ENCODE measurements at places on chromosomes 1 and 21.

DNA sequence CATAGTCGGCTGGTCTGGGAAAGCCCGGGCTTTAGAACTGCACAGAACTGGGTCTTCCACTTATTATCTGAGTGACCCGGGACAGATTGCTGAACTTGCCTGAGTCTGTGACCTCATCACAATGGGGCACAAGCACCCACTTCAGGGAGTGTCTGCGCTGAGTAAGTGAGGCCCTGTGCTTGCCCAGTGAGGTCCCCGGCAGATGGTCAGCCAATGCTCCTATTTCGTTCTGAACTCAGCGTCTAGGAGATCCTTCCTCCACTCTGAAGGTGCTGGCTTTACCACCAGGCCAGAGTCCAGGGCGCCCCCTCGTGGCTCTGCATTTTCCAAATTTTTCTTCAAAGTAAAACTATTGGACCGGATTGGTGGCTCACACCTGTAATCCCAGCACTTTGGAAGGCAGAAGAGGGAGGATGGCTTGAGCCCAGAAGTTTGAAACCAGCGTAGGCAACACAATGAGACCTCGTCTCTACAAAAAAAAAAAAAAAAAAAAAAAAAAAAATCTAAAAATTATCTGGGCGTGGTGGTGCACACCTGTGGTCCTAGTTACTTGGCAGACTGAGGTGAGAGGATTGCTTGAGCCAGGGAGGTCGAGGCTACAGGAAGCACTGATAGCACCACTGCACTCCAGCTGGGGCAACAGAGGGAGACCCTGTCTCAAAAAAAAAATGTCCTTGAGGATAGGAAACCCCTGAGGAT is 61.7 kb downstream of the FCRL5 start:
- DNase-seq = peak; percentile 22

DNA sequence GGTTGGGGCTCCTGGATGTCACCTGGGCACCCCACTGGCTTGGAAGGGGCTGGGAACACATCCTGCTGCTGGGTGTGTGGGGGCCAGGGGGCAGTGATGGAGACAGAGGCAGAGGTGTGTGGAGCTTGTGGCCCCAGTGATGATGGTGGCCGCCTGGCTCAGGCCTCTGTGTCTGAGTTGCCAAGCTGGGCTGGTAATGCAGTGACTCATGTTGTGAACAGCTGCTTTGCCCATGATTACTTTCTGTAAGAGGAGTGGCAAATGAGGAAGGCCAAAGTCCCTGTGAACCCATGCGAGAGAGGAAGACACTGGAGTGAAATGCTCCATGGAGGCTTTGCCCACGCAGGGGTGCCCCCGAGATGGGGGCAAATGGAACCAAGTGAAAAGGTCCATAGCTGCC is 86.8 kb downstream of the KCNJ6 start:
- no peak for DNase-seq

DNA sequence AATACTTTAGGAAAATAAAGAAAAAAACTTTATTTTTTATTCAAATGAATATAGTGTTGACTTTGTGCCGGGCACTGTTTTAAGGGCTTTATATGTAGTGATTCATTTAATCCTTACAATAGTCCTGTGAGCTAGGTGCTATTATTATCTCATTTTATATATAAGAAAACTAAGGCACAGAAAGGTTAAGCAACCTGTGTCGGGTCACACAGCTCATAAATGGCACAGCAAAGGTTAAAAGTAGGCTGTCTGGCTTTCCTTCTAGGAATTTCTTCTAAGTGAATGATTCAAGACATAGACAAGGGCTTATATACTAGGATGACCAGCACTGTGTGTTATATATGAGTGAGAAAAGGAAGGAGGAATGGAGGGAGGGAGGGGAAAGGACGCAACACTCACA is 35.4 kb downstream of the SEC16B start:
- DNase-seq = no peak

DNA sequence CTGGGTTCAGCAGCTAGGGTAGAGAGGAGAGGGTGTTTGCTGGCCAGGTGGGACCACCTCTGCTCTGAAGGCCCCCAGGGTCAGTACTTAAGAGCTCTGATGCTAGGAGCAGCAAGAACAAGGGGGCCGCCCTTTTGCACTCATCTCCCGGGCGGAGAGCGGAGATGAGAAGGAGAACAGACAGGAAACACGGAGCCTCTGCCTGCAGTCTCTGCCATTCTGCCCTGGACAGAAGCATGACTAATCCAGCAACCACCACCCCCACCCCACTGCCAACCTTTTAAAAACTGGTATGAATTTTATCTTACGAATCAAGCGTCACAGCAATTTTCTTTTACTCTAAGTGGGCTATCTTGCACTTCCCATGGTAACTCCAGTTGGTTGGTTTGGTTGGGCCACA is 34.5 kb downstream of the PARP1 start:
- no peak for DNase-seq

- DNase-seq = no peak
Measured at GRCh38 chr21:33847588-33848248, 67.9 kb downstream of the ATP5PO start.

DNA sequence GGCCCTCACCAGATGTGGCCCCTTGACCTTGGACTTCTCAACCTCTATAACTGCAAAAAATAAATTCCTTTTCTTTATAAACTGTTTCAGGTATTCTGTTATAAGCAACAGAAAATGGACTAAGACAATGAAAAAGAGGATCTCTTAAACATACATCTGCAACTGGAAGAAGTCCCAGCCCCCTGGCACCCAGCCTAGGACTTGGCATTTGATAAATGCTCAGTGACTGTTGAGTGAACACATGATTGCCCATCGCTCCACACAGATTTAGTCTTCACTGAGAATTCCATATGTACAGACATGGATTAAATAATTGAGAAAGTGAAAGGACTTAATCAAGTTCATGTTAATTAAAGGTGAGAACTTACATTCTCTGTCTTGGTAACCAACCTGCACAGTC is 344.9 kb upstream of the RUNX1 start:
- no peak for DNase-seq

- DNase-seq = no peak
Measured at GRCh38 chr1:190154744-190155143, 322.9 kb downstream of the BRINP3 start.

DNA sequence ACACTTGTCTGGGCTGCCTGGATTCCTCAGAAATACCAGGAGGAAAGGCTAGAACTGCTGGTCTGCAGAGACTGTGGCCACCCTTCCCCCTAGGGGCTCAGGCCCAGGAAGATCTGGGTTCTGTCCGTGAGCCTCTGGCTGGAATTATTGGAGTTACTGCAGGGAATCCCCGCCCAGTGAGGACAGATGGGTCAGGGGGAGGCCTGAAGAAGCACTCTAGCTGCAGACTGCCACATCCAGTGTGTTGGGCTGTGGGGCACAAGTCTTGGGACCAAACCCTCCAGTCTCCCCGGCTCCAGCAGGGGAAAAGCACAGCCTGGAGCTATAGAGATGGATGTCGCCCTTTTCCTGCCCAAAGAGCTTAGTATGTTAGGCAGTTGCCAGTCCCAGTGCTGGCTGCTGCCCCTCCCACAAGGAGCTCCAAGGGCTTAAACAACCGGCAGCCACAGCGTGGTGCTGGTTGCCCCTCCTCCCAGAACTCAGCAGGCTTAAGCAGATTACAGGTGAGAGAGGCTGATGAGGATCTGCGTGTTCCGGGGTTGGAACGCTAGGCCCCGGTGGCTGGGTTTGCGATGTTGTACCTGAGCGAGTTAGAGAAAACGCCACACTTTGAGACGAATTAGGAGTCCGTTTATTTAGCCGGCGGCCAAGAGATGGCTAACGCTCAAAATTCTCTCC is 255.5 kb upstream of the LRRC7 start:
- no peak for DNase-seq

DNA sequence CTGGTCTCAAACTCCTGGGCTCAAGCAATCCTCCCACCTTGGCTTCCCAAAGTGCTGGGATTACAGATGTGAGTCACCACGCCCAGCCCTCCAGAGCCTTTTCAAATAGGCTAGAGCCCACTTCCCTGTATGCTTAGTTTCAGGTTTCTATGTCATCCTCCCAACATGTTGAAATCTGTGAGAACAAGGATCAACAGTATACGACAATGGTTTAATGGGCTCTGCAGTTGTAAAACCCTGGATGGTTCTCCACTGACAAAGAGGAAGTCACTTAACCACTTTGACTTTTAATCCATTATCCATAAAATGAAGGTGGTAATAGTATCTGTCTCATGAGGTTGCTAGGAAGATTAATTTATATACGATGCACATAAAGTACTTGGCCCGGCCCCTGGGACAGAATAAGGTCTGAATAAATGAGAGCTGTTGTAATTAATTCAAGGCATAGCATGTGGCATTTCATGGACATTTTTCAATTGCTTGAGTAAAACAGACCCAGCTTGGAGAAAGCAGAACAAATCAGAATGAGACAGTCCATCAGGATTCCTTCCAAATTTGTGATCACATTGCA is 113.9 kb upstream of the ZNF648 start:
- DNase-seq = no peak

DNA sequence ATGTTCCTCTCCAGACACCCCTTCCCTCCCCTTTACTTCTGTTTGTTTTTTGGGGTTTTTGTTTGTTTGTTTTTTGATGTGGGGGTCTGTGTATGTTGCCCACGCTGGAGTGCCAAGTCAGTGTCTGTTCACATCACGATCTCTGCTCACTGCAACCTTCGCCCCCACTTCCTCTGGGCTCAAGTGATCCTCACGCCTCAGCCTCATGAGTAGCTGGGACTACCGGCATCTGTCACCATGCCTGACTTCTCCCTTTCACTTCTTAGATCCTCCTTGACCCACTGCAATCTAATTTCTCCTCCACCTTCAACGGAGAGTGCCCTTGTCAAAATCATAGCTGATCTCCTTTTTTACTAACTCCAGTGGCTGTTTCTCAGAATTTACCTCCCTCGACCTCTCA is 100.7 kb upstream of the KIF26B start:
- DNase-seq = peak; percentile 14

DNA sequence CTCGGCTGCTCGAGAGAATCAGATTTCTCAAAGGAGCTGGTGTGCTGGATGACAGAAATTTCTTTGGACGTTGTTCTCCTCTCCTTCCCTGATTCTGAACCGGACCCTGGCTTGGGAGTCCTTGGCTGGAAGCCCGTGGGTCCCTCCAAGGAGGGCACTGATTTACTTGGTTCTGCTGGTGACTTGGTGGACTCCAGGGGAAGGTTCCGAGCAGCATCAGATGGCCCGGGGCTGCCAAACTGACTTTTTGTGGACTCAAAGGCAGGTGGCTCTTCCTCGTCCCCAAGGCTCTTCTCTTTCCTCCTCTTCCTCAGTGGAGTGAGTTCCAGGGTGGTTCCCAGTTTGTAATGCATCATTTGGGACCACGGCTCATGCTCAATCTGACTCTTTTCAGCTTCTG is 97.9 kb upstream of the EDN2 start:
- DNase-seq = no peak

DNA sequence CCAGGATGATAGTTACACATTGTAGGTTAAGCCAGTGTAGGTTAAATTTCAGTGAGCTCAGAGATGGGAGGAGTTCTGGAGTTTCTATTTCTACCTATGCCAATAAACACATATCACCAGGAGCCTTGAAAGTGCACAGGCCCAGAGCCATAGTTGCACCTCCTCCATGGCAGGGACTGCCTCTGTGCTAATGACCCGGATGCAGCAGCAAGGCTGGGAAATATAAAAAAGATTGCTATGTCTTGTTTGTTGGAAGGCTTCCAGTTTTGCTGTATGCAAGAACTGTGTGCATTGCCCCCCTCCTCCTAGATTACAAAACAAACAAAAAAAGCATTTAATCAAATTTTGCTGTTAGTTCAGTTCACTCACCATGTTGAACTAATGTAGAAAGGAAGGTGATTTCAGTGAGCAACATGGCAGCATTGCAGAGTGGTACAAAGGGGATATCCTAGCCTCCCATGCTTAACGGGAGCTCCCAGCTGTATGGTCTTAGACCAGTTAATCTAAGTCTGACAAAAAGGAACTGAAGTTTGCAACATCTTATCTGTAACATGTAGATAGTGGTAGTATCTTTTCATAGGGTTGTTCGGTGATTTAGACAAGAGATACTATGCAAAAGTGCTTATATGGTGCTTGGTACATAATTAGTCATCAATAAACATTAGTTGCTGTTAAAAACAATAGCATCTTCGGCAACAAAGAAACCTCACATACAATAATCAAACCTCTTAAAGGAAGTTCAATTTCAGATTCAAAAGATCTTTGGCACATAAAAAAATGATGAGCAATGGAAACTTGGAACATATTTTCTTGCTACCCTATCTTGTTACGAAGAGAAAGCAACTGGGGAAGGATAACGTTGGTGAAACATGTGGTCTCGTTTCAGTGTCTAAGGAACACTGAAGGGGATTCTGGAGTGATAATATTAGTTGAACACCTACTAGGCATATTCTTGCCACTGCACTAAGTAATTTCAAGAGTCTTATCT is 309.5 kb downstream of the ASTN1 start:
- no peak for DNase-seq

DNA sequence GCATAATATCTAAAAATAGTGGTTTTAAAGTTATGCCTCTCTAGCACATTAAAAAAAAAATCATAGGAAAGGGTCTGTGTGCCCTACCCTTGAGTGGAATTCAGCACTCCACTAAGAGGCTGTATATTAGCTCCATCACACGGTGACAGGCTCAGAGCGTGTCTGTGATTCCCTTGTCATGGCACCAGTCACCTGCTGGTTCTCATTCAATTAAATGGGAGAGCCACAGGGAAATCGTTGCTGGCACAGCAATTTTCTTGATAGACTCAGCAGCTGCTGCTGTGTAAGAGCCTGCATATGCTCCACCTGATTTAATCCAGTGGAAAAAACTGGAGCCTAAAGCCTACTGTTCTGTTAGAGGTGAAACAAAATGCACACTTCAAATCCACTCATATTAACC is 9.5 kb downstream of the ATP6V1G3 start:
- DNase-seq = no peak

DNA sequence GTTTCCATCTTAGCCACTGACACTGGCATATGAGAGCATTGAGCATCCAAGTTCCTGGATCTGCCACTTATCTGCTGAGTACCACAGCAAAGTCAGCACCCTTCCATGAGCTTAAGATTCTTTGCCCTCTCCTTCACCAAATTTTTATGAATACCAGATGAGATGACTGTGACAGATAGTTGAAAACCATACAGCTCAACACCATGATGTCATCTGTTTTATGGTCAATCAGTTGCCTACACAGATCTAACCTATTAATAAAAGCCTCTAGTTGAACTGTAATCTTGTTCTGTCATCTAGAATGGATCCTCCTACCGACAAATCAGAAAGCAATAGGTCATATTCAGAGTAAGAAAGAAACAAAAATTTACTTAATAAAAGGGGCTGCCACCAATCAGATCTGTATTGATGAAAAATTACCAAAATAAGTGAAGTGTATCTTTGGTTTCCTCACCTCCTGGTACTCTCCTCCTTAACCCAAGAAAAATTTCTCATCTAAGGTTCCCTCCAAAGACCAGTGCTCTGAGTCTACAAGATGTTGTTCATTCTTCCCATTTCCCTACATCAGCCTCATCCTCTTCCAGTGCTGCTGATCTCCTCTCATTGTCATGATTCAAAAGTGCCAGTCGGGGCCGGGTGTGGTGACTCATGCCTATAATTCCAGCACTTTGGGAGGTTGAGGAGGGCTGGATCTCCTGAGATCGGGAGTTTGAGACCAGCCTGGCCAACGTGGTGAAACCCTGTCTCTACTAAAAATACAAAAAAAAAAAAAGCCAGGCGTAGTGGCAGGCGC is 138.8 kb upstream of the CTTNBP2NL start:
- no peak for DNase-seq

- DNase-seq = no peak
Measured at GRCh38 chr1:117652421-117652820, 46.6 kb downstream of the TENT5C start.

GRCh38 chr1:248288391-248288790 is 10.6 kb upstream of the OR2T33 start:
- DNase-seq = no peak

- no peak for DNase-seq
Measured at GRCh38 chr1:223142269-223142668, 779 bp downstream of the TLR5 start.

All from C1 segment of cervical spinal cord (tissue), 14 donors.